Uterus (tissue), 4 donors: ENCODE measurements at places on chromosomes 5 and 9. TPM values are rescaled to one million over a fixed set of nuclear protein-coding genes. Genes with fewer than 3 reads are reported as not detected.

Gene ANKRD20A1
- total RNA-seq: 1.3 TPM

- no peak for DNase-seq
These were observed 8.5 kb downstream of the LCP2 start for GRCh38 chr5:170289121-170289520.

GRCh38 chr9:129910628-129911567, 75.6 kb downstream of the USP20 start:
- no peak for DNase-seq

DNA sequence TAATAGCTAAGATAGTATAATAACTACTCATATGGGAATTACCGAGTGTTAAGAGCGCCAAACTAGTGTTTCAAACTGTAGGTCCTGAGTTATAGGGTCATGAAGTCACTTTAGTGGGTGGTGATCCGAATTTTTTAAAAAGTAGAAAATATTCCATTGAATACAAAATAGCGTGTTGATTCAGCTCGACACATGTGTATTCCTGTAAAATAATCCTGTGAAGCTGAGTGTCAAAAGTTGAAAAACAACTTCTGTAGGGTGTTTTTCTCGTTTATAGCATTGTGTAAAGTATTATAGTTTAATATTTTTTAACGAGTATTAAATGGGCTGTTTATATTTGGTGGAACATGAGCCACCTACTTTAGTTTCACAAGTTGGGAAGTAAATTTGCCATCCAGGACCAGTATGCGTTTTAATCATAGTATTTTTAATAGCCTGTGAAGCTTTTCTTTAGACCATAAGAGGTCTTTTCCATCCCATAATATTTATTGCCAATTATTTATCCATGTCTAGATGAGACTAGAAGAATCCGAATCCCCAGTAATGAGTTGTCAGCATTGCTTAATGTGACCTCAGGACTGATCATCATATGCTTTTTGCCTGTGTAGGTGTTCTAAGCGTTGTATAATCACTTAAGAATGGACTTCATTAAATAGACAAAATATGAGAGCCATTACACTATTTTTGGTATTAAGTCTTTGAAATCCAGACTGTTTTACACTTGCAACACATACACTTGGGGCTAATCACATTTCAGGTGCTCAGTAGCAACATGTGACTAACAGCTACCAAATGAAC, 84.1 kb downstream of the PTPDC1 start:
- no peak for DNase-seq

DNA sequence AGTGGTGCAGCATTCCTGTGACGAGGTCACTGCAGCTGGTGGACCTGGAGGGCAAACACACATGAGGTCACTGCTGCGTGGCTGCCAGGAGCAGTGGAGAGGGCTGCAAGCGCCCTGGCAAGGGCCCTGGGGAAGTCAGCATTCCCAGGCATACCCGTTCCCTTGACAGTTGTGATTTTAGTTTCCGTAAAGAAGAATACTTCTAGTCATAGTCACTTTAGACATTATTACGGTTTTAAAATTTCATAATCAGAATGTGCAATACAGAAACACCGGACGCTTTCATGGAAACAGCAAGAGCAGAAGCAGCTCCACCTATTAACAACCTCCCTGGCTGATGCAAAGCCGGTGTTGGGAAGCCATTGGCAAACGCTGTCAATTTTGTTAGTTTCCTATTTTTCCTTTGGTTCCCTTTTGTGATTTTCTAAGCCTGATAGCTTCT, 129.8 kb downstream of the GADD45G start:
- no peak for DNase-seq

GRCh38 chr5:58116346-58116745, 343.5 kb downstream of the PLK2 start:
- DNase-seq: no peak

DNA sequence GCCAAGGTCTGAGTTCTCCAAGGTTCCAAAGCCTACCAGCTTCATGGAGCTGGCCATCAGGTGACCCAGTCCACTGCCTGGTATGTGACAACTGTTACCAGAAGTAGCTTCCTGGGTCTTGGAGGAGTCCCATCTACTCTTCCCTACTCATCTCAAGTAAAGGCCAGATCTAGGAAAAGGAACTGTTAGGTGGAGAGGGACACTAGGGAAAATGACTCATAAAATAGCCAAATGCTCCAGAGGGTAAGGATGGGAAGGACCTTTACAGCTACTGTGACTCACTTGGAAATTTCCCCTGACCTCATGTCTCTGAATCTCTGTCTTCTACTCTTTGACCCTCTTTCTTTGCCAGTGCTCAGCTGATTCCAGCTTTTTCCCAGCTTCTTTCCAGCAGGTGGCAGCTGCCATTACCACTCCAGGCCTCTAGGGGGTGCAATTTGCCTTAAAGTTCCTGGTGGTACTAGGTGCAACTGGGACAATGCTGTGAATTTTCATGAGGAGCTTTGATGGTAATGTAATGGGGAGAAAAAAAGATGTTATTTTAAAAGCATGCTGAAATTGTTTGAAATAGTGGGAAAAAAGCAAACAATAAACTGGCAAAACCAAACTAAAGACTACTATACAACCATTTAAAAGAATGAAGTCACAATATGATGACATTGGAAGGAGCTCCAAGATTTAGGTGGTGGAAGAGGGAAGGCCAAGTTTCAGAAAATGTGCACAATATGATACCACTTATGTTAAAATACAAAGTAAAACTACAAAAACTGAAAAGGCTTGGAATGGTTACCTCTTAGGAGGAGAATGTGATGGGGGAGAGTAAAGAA, 27.1 kb upstream of the MYORG start:
- DNase-seq: peak; percentile 67
